ENCODE measurements at places on chromosomes 4 and X.

GRCh38 chrX:129652565-129653169 lies 2.1 kb downstream of the APLN start:
- DNase-seq = no peak

DNA sequence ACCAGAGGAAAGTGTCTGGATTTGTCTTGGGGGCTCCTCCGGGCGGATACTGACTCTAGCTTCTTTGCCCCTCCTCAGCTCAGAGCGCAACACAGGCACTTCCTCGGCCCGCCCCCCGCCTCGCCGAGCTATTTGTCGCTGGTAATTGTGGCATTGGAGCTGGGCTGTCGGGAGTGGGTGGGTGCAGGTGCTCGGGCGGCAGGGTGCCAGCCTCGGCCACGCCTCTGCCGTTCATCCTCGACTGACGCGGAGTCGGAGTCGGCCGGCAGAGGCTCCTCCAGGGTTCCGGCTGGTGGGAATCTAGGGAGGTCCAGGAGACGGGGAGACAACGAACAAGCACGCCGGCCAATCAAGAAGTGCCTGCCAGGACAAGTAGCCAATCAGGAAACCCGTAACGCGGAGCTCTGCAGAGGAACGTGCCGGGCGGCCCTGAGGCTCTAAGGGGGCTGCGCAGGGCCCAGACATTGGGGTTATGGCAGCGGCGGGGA lies 3.9 kb upstream of the SYN1 start:
- DNase-seq = peak; percentile 81

DNA sequence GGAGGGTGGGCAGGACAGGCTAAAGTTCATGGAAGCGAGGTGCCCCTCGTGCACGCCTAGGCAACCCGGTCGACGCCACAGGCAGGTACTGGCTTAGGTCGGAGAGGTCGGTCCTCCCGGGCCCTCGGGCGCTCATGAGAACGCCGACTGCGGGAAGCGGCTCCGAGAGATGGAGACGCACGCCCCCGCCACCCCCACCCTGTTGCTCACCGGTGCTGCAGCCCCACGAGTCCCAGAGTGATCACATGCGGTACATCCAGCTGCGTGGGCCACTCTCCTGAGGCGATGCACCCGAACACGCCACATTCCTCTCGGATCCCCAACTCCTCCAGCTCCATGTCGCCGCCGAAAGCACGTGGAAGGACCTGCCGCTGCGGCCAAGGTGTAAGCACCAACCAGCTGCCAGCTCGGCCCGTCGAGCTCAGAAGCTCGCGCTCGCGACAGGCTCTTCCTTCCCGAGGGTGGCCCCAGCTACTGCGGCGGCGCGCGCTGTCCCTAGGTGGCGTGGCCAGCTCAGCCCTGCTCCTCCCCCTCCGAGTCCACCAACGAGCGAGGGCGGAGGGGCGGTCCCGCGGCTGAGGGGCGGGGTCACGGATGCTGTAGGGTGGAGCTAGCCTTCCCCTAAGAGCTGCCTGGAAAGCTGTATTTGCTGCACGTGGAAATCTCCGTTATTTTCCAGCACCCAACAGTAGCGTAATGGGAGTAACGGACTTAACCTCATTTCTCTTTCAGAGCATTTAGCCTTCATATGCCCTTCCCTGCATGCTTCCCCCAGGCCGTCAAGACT lies at the start of gene PPAT:
PPAT (minus strand) TSS at position 476 of the 787 bp plus-strand sequence; CDS start at position 338, 138 bp downstream.
- DNase-seq = peak; percentile 81

DNA sequence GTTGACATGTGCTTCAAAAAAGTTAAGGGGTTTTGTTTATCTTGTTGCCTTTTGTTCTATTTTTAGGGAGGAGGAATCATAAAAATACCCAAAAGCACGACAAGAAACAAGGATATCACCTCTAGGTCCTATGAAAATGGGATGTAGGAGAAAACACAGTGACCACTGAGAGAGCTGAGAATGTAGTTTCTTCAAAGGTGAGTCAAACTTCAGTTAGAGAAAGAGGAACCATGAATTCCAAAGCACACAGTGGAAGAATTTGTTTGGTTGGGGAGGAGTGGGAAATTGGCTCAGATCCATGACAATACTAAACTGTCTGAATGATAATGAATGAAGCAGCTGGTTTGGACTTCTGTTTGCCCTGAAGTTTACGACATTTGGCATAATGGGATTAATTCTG lies 19.1 kb upstream of the FRYL start:
- no peak for DNase-seq

- DNase-seq = peak; percentile 1
Observed at GRCh38 chr4:152896811-152897210, 39.3 kb upstream of the FHDC1 start.

DNA sequence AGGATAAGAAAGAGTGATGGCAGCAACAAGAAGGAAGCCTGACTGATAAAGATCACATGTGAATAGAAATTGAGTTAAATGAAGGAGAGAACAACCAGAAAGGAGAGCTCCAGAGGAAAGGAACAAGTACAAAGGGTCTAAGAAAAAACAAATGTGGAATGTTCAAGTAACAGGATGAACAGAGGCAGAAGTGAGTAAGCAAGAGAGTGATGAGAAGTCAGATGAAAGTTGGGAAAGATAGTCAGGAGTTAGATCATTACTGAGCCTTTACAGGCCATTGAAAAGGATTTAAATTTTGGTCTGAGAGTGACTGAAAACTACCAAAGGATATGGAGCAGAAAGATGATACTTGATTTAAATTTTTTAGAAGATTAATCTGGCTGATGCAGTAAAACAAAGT lies 38.1 kb downstream of the NFXL1 start:
- no peak for DNase-seq

- no peak for DNase-seq
Observed at GRCh38 chr4:183594823-183595222, 64.2 kb downstream of the RWDD4 start.

DNA sequence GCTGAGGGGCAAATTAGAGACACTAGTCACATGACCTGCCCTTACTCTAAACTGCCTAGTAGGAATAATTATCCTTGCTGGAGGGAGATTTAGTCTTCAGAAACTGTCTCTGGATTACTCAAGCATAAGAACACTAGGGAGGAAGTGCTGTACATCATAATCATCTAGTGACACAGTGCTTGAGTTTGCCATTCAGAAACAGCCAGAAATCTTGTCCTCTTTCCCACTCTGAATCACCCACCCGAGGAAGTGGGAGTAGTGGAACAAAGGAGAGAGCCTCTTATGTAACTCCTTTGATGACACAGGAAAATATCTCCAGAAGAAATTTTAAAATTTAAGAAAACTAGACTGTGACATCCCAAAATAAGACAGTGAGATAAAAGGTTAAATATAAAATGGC lies 69.3 kb upstream of the PCDH19 start:
- DNase-seq = no peak

GRCh38 chrX:9859711-9860555 lies 73.7 kb downstream of the SHROOM2 start:
- no peak for DNase-seq

DNA sequence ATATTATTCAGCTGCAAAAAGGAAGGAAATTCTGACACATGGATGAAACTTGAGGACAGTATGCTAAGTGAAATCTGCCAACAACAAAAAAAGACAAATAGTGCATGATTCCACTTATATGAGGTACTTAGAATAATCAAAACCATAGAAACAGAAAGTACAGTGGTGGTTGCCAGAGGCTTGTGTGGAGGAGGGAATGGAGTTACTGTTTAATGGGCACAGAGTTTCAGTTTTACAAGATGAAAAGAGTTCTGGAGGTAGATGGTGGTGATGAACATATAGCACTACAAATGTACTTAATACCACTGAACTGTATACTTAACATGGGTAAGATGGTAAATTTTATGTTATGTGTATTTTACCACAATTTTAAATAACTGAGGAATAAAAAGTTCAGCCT lies 212.0 kb upstream of the KLF3 start:
- no peak for DNase-seq

- no peak for DNase-seq
Observed at GRCh38 chr4:152843481-152844090, 63.8 kb downstream of the ARFIP1 start.

DNA sequence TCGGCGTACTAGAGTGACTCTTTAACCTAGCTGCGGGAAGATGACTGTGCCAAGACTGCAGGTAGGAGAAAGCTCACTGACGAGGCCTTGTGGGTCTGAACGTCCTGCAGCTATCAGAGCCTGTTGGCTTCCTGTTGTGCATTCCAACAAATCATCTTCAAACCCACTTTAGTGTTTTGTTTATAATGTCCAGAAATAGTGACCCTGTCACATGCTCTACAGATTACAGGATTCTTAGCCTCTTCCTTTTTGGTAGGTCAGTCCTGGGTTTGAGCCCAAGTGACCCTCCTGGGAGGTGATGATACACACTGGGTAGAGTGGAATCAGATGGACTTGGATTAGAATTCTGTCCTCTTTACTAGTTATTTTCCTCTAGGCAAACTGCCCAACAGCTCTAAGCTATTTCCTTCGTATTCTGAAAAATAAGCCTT lies 33.2 kb downstream of the HTT start:
- DNase-seq = no peak

DNA sequence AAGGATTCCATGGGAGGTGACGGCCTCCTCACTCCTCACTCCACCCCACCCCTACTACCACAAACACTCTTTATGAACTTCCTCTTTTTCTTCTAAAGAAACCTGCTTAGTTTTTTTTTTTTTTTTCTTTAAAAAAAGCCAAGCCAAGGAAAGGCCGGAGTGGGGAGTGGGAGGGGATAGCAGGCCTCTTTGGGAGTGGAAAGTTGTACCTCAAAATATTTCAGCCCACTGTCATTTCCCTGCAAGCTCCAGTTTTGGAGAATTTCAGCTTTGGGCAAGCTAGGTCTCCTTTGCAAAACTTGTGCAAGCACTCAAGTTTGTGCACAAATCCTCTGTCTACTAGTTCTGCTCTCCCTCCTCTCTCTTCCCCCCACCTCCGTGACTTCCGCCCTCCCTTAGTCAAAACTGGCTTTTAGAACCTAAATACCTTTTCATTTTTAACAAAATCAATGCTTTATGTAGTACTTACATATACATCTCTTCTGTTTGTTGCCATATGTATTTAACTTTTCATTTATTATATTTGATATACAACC lies 512 bp upstream of the ANTXR2 start:
- DNase-seq = no peak

DNA sequence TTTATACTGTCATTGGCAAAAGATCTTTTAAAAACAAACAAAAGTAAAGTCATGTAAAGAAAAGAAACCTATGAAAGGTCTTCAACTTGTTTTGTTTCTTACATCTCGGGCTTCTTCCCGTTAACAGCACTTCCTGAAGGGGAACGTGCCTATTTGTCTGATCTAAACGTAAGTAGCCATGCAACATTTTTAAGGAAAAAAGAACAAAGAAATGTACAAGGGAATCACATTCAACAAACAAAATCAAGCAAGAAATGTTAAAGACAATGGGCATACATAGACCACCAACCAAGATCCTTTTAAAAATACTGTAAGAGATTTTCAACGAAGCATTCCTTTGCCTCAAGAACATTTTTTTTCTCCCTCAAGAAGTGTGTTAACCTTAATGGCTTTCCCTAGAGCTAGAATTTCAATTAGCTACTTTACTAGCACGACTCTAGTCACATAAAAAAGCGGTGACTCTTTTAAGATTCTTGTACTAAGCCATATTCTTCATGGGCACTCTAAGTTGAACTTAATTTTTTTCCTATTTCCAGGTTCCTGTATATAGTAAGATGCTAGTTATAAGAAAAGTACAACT lies 112.0 kb upstream of the TTC29 start:
- DNase-seq = no peak

DNA sequence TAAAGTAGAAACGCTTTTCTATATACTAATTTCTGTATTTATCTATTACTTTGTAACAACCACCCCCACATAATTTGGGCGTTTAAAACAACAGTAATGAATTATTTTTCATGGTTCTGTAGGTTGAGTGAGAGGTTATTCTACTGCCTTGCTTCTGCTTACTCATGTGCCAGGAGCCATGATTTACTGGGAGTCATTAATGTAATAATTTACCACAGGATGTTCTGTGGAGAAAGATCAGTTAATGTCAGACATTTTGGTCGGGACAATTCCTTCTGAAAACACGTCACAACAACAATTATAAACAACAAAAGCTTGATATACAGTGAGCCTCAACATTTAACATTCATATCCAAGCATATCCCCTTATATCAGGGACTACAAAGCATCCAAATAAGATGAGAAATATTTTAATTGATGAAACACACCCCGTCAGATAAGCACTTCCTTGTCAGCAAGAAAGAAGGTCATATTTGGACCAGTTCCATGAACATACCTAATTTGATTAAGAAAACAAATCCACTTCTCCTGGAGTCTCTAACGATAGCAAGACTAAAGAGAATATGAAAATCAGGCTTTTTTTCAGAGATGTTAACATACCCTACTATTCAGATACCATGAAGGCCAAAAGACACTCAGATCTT lies 238.5 kb downstream of the PRDM5 start:
- no peak for DNase-seq

GRCh38 chrX:14922437-14922836 lies 49.2 kb downstream of the MOSPD2 start:
- DNase-seq = no peak

GRCh38 chr4:2006956-2007653 lies 1.7 kb downstream of the NELFA start:
- no peak for DNase-seq

DNA sequence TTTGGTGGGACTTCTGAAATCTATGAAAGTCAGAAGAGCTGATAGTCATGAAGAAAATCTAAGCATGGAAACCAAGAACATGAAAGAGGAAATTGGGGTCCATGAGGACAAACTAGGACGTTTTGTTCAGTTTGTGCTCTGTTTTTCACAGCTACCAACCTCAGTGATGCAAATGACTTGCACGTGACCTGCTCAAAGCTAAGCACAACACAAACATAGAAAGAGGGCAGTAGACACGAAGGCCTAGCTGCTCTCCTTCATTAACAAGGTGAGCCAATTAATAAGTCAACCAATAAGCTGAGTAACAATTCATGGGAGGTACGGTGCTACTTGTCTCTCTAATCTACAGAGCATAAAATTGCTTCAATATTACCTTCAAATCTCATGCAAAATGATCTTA lies 684.1 kb downstream of the TRAM1L1 start:
- no peak for DNase-seq

- DNase-seq = no peak
Observed at GRCh38 chr4:141352909-141353525, 132.3 kb downstream of the ZNF330 start.

- DNase-seq = no peak
Observed at GRCh38 chr4:48543796-48544195, 53.7 kb downstream of the ZAR1 start.

DNA sequence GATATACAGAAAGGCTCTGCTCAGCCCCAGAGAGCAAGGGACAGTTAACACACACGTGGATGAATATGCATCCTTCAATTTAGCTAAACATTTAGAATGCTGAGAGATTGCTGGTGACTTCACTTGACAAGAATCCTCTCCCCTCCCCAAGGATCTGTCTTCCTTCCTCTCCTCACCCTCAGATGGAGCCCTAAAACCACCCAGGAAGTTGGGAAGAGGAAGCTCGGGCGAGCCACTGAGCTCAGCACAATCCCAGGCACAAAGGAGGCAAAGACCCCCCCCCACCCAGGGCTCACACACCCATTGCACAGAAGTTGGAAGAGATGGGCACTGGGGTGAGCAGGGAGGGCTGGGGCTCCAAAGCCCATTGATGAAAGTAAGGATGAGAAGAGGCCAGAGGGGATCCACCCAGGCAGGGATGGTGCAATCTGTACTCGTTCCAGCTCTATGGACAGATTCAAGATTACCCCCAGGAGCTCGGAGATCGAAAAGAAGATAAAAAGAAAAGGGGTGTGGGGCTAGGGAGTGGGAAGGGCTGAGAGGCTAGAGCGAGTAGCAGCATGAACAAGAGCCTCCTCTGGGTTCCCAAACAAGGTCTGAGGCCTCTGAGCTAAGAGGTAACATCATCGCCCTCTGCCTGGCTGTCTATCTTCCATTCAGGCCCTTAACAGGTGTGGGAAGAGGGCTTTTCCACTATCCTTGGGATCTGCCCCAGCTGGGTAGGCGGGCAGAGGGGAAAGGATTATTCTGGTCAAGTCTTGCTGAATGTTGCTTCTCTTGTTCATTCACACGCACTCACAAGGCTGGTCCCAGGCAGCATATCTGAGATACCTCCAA lies 1.2 kb downstream of the TFE3 start:
- no peak for DNase-seq
